ENCODE measurements at places on chromosomes 5 and 9. TPM values are rescaled to one million over a fixed set of nuclear protein-coding genes. Genes with fewer than 3 reads are reported as not detected.

The SLIT3 gene
- total RNA-seq, result 21.4 TPM

The FOXD4 gene
- not detected for total RNA-seq

The GFPT2 gene
- 13.6 TPM for total RNA-seq

The FOXD4L4 gene
- not detected for total RNA-seq

The BHMT2 gene
- total RNA-seq, result 5.1 TPM

The CDH9 gene
- total RNA-seq, result not detected

- DNase-seq, result no peak
Observed at GRCh38 chr5:169599451-169599850, 15.9 kb downstream of the SPDL1 start.

- DNase-seq, result no peak
Observed at GRCh38 chr9:89430995-89431394, 66.9 kb downstream of the SEMA4D start.

- no peak for DNase-seq
Observed at GRCh38 chr5:109452661-109453060, 42.9 kb upstream of the PJA2 start.

DNA sequence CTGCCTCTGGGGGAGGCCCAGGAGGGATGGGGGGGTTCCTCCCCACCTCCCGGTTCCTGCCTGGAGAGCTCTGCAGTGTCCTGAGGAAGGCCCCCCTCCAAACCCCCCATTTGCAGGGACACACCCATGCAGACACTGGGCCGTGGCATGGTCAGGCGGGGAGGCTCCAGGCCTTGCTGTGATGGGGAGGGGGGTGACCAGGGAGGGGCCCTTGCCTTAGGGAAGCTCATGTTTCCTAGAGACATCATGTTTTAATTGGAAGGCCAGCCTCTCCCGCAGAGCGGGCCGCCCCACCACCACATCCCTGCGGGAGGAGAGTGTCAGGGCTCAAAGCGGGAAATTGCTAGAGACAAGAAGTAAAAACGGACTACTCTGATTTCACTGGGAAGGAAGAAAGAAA is 12.0 kb downstream of the PRRX2 start:
- peak; percentile 71 for DNase-seq

DNA sequence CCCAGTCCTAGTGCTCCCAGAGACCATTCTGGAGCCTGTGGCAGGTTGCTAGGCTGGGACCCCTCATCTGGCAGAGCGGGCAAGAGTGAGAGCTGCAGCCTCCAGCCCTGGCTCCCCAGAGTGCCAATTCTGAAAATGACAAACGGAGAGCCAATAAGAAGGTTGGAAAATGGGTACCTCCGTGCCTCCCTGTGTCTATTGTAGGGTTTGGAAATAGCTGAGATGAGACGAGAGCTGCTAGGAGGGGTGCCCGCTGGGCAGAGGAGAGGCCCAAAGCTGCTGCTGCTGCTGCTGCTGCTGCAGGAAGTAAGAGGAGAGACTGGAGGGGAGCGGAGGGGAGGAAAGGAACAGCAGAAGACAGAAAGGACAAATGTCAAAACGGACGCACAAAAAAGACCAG is 36.0 kb upstream of the FUBP3 start:
- DNase-seq, result no peak

GRCh38 chr9:8856396-8857067 is 1057.0 kb upstream of the DMAC1 start:
- no peak for DNase-seq

DNA sequence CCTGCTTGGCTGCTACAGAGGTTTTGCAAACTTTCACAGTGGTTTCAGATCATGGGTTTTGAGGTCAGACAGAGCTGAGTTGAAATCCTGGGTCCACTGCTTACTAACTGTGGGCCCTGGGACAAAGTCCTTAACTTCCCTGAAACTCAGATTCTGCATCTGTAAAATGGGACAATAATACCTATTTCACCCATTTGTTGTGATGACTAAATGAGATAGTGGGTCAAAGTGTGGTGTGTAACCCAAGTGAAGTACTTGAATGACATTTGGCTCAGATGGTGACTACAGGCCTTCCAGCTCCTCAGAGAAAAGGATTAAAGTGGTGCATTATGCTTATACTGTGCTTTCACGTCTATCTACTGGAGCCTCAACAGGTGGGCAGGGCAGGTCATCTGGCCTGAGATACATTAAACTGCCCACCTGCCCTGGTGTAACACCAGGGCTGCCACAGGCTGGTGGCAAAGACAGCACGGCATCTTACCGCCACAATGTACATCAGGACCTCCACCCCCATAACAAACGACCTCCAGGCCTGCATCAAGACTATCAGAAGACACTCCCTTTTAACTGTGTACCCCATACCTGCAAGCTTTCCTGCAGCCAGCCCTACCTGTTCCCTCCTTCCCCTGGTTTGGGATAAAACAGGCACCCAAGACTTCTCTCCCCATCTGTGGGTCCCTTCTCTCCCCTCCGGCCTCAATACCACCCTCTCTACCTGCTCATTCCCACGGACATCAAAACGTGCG is 846 bp upstream of the TRAF1 start:
- no peak for DNase-seq

GRCh38 chr9:95822015-95822414 is 53.5 kb upstream of the ERCC6L2 start:
- no peak for DNase-seq

- no peak for DNase-seq
Observed at GRCh38 chr5:41410737-41411136, 99.7 kb downstream of the PLCXD3 start.

DNA sequence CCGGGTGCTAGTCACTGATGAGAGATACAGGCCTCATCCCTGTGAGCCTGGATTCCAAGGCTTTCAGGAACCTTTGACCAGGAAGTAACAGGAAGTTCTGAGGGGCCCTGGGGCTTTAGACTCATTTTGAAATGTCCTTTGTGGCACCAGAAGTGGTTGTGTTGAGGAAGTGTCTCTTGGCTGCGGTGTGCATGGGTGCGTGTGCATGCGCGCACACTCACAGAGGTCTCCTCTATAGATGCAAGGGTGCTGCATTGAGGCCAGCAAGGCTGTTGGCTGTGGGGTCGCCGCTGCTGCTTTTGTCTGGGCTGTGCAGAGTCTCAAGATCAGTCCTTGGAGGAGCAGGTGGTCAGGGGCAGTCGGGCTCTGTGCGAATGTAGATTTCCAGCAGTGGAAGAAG is 7.6 kb downstream of the RAB24 start:
- DNase-seq, result no peak

DNA sequence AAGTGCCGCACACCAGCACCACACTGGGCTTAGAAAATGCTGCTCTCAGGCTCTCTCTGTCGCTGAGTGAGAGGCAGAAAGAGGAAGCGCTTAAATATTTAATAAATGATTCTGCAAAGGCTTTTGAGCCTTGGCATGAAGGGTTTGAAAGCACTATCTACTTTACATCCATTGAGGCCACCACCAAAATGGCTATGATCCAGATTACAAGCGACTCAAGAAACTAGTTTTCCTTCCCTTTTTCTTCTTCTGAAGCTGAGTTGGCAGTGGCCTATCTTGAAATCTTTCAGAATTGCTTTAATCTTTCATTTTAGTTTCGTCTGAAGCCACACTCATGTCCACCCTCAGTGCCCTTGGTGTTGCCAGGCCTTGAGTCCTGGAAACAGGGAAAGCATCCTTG is 59.5 kb downstream of the EBF1 start:
- no peak for DNase-seq

DNA sequence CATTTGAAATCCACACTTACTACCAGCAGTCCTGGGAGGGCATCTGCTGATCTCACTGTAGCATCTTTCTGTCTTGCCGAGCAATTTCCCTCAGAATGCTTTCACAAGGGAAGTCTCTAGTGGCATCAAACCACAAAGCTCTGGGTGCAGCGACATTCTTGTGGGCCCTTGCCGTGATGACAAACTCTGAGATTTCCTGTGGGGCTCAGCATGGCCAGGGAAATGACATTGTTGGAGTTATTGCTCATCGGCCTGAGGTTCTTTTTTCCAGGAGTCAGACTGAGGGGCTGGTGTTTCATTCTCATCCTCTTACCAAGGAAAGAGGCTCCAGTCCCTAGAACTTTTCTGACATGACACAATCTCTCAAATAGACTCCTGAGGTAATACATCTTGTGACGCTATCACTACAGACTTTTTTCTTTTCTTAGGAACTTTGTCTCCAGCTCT is 51.4 kb downstream of the PFDN1 start:
- DNase-seq, result no peak

DNA sequence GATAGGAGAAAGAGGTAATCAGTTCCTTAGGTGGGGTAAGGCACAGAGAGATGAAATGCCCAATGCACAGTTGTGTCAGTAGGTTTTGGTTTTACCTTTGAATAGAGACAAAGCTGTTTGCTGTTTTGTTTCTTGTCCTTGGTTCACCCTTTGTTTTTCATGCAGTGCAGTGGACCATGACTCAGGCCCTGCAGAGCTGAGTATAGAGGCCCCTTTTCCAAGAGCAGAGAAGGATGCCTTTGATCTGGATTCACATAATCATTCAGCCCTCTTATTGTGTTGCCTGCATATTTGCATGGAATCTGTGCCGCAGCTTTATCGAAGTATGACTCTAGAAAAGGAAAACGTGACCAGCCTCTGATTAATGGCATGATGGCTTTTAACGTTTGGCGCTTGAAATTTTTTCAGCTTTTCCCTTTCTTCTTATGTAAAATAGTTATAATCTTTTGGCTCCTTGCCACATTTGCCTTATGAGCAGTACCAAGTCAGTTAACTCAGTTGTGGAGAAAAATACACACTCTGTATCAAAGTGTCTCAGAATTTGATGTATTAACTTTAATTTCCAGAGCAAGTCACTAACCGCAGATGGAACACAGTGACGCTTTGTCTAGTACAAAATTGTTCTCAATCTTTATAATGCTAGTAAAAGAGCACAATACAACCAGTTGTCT is 197.6 kb downstream of the KDM4C start:
- no peak for DNase-seq

- DNase-seq, result no peak
Observed at GRCh38 chr9:81468084-81468595, 221.2 kb downstream of the TLE1 start.

DNA sequence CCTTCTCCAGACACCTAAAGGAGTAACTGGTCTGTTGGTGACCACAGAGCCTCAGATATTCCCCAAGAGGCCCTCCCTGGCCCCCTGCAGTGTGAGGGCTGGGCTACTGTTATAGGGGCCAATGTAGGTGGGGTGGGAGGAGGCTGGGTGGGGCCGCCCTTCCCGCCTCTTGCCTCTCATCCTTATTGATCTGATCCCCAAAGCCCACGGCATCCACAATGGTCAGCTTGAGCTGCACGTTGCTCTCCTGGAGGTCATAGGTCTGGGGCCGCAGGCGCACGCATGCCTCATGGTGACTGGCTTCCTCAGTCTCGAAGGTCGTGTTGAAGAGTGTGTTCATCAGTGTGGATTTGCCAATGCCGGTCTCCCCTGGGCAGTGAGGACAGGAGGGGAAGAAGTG is 13.0 kb downstream of the SEPTIN8 start:
- DNase-seq, result no peak
